ENCODE measurements at places on chromosomes 1 and 21. TPM values are rescaled to one million over a fixed set of nuclear protein-coding genes. Genes with fewer than 3 reads are reported as not detected.

NCMAP gene
- not detected for total RNA-seq

DMBX1 gene
- total RNA-seq: not detected

NES gene
- 71.8 TPM for total RNA-seq

SFN gene
- total RNA-seq: 2.3 TPM

CENPF gene
- 0.70 TPM for total RNA-seq

DCST1 gene
- not detected for total RNA-seq

PRKAA2 gene
- total RNA-seq: 0.70 TPM

AMY1C gene
- not detected for total RNA-seq

ZFP69B gene
- total RNA-seq: 7.2 TPM

FCRL1 gene
- total RNA-seq: 0.35 TPM

All from smooth muscle cell of the coronary artery (primary cell).